Activated T-cell treated with anti-CD3 and anti-CD28 coated beads, Interleukin-2, amount 50 U/mL, for 4 hours (primary cell): ENCODE measurements at places on chromosomes 2 and 18. TPM values are rescaled to one million over a fixed set of nuclear protein-coding genes. Genes with fewer than 3 reads are reported as not detected.

Gene LAMA1
- total RNA-seq = 0.08 TPM

Gene LGALSL
- total RNA-seq = 0.73 TPM

Gene STRADB
- total RNA-seq = 11.9 TPM

Gene FABP1
- 0.35 TPM for total RNA-seq

Gene CDK5R2
- total RNA-seq = not detected

Gene CARF
- total RNA-seq = 1.2 TPM

Gene NTSR2
- total RNA-seq = not detected

Gene SCYGR4
- total RNA-seq = not detected

Gene NT5DC4
- not detected for total RNA-seq

Gene TUBB8B
- not detected for total RNA-seq

Gene PTPRM
- total RNA-seq = 3.5 TPM

Gene TMX3
- total RNA-seq = 39.3 TPM

Gene EPC2
- 32.4 TPM for total RNA-seq

Gene GALM
- 35.2 TPM for total RNA-seq

Gene GALNT13
- total RNA-seq = not detected

Gene TFCP2L1
- total RNA-seq = 0.08 TPM

Gene ELOA2
- total RNA-seq = not detected

Gene PIGN
- total RNA-seq = 17.1 TPM

Gene PLEKHH2
- total RNA-seq = 0.33 TPM

Gene HAAO
- total RNA-seq = 0.30 TPM

DNA sequence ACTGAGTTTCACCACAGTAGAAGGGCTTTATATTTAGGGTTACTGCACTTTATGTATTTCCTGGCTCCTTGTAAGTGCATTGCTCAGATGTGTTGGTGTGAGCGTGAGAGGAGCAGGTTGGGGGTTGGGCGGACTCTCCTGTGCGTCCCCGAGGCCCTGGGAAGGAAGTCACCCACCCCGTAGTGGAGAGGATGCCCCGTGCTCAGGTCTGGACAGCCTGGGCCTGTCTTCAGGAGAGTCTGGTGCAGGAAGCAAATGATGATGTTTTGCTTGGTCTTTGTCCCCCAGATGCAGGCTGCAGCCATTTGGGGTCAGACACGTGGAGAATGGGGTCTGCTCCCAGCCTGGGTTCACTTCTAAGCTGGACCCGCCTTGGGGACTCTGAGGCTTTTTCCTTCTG lies 182.8 kb downstream of the LDLRAD4 start:
- no peak for DNase-seq

- no peak for DNase-seq
These were observed 1.1 kb upstream of the ATP6V1C2 start for GRCh38 chr2:10720306-10720705.

GRCh38 chr2:10369269-10370255 lies 66.9 kb downstream of the HPCAL1 start:
- DNase-seq = no peak

DNA sequence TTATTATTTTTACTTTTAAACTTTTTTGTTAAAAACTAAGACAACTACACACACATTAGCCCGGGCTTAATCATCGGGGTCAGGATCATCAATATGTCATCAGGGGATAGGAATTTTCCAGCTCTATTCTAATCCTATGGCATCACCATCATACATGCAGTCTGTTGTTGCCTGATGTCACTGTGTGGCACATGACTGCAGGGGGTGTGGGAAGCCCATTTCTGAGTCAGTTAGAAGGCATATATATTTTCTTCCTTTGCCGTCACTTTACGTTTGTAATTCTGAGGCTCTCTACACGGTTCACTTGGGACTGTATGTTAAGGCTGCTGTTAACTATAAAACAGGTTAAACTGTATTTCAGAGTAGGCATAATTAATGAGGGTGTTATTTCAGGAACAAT lies 144.4 kb upstream of the ITGA6 start:
- no peak for DNase-seq

GRCh38 chr2:28681158-28681571 lies 70.5 kb upstream of the PPP1CB start:
- peak; percentile 54 for DNase-seq

DNA sequence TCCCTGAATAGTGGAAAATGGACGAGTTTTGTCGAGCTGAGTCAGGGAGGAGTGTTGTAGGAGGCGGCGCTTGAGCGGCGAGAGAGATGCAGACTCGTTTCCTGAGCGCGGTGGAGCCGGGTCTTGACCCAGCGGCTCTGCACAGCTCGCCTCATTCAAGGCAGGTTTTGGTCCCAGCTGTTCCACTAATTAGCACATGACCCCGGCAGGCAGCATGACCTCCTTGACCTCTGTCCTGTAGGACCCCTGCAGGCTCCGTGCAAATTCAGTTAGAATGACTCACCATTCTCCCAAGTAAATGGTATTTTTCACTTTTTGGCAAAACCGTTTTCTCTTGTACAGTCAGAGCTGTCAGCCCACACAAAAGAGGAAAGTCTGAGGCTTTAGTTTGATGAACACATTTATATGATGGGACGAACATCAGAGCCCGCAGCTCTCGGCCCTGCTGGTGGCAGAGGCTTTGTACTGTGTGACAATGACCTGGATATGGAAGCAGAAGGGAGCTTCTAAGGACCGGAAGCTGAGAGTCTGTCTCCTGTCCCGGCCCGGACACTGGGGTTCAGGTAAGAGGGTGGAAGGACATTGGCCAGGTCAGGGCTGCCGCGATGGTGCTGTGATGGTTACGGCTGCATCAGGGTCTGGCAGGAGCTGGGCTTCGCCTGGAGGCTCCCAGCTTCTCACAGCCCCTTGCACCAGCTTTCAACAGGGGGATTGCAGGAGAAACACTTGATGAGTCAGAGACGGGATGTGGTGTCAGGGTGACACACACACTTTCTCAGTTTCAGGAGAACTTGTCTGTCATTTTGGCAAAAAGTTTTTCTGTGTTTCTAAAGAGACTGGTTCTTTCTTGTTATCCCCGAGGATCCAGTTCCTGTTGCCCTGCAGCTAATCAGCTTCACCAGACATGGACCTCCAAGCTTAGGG lies 29.9 kb upstream of the ALKAL2 start:
- DNase-seq = no peak

GRCh38 chr18:57709335-57709734 lies 87.7 kb upstream of the NARS1 start:
- no peak for DNase-seq

DNA sequence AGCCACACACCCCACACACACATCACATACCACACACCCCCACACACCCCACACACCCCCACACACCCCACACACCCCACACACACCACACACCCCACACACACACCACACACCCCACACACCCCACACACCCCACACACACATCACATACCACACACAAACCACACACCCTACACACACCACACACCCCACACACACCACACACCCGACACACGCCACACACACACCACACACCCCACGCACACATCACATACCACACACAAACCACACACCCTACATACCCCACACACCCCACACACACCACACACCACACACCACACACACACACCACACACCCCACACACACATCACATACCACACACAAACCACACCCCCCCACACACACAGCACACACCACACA lies 22.4 kb downstream of the TWIST2 start:
- DNase-seq = no peak

DNA sequence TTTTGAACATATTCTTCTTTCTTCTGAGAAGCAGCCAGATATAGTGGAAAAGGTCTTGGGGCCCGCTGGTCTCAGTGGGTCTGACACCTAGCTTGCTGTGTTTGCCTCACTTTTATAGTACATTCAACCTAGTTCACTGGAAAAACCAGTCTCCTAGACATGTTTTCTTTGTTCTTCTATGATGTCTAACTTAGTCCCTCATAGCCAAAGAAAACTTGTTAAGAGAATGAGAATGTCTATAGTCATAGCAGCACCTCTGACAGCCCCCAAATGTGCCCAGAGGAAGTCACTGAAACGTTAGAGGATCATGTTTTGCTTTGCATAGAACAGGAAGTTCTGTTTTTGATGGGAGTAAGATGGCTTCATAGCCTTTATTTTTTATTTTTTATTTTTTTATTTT lies 40.3 kb downstream of the TNFRSF11A start:
- no peak for DNase-seq

- DNase-seq = no peak
These were observed 341.4 kb downstream of the LPIN1 start for GRCh38 chr2:12087671-12088380.

- no peak for DNase-seq
These were observed 302.2 kb upstream of the MAP2 start for GRCh38 chr2:209121691-209122090.

DNA sequence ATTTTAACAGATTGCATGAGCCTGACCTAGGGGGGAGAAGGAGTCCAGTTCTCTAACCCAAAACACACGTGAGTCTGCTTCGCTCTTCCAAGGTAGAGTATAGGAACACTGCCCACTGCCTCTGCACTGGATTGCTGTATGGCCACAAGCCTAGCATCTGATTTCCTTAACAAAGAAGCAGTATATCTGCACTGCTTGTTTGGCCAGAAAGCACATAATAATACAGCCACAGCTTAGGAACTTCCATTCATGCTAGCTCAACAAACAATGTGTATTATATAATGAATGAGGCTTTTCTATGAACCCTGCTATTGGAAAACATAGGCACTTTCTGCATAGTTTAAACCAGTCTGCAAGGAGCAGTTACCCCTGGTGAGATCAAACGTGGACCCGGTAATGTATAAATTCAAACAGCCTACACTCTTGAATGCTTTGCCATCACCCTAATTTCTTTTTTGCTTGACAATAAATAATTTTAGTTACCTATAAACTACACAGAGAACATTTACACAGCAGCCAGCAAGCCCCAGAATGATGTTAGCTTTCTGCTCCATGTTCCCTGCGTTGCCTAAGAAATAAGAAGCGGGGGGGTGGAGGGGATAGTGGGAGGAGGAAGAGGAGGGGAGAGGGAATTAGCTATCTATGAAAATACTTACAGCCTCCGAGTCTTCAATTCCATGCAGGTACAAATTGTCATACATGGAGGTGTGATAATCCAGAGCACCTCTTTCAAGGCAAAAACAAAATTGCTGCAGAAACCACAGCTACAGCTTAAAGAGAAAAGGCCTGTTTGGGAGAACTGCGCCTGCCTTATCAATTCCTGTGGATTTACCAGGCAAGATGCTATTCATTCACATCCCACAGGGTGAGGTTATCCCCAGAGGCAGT lies 125.6 kb downstream of the CACNB4 start:
- DNase-seq = no peak

GRCh38 chr18:67145586-67146292 lies 370.8 kb downstream of the DSEL start:
- no peak for DNase-seq

GRCh38 chr2:216932863-216933548 lies 73.1 kb upstream of the TNP1 start:
- no peak for DNase-seq

GRCh38 chr18:48418539-48419276 lies 9.5 kb upstream of the ZBTB7C start:
- no peak for DNase-seq

GRCh38 chr18:41587976-41588375 lies 367.1 kb upstream of the PIK3C3 start:
- DNase-seq = no peak

GRCh38 chr18:12031846-12032245 lies 50.5 kb downstream of the IMPA2 start:
- no peak for DNase-seq

GRCh38 chr2:118813111-118813510 lies 34.3 kb downstream of the EN1 start:
- DNase-seq = no peak

GRCh38 chr2:222608081-222608480 lies 47.8 kb downstream of the FARSB start:
- DNase-seq = no peak

DNA sequence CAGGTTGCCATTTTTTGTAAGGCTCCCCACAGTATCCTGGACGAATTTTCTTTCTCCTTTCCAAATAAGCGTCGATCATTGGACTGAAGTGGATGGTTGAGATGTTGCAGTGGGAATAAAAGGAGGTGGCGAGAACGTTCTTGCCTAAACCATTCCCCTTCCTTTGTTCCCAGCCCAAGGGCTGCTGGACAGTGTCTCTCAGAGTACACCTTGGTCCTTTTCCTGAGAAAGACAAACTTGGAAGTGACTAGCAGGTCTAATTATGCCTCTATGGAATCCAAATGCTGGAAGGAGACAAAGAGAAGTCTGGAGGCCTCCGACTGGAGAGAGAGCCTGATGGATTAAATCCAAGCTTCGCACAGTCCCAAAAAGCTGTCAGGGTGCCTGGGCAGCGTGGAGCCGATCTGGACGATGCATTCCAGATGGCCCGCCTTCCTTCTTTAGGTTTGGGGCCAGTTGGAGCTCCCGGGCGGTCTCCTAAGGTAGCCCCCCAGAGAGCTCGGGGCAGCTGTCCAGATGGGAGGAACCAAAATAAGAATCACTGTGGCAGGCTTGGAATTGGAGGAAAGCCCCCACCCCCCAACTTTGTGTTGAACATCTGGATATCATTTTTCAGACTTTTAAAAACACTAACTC lies 186.8 kb downstream of the TMEM247 start:
- no peak for DNase-seq

GRCh38 chr18:5817816-5818215 lies 77.5 kb downstream of the TMEM200C start:
- no peak for DNase-seq

DNA sequence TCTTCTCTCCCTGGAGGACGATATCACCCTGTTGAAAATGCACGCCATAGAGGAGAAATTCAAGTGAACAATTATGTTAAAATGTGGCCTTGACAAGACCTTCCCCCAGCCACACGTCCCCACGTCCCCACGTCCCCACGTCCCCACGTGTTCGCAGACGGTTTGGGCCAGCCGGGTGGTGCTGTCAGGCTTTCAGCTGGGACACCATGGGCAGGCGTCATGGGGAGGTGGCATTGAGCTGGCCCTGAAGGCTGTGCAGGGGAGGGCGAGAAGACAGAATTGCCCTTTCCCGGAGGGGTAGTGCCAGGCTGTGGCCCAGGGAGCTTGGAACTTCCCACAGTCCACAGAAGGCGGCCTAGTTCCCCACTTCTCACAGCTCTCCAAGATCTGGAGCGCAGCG lies 240.7 kb upstream of the RAB6C start:
- DNase-seq = no peak

- DNase-seq = no peak
These were observed 146.4 kb downstream of the IRS1 start for GRCh38 chr2:226652983-226653765.

- no peak for DNase-seq
These were observed 4.4 kb downstream of the SIGLEC15 start for GRCh38 chr18:45829855-45830254.

GRCh38 chr2:202765436-202765835 lies 106.1 kb downstream of the ICA1L start:
- no peak for DNase-seq

GRCh38 chr2:70709275-70710037 lies 58.5 kb downstream of the ADD2 start:
- no peak for DNase-seq
